ENCODE measurements at places on chromosomes 12 and 14.
A peak's percentile ranks its signal among the peaks of the same experiment; 100 is the strongest.

GRCh38 chr12:69066492-69067373 is 133.8 kb upstream of the CPM start:
- DNase-seq: no peak

DNA sequence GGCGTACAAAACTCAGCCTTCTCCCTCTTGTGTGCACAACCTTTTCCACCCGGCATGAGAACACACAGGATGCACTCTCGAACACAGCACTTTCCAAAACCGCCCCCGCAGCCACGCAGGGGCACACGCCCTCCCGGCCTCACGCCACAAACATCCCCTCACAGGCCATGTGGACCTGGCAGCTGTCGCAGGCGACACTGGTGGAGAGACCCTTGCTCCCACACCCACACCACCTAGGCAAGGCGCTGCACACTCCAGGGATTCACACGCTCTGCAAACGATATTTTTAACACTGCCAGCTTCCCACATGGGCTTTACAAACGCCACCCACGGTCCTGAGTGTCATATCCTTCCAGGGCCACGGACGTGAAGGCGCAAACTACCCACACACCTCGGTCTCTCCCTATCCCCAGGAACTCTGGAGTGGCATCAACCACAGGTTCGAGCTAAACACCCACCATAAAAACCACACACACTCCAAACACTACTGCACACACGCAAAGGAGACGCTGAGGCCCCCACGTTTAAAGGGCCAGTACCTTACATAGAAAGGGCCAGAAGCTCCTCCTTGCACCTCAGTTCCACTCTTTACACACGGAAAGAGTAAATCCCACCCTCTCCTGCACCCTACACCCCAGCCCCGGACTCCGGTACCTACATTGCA is 12.4 kb upstream of the ITGB7 start:
- peak; percentile 26 for DNase-seq

DNA sequence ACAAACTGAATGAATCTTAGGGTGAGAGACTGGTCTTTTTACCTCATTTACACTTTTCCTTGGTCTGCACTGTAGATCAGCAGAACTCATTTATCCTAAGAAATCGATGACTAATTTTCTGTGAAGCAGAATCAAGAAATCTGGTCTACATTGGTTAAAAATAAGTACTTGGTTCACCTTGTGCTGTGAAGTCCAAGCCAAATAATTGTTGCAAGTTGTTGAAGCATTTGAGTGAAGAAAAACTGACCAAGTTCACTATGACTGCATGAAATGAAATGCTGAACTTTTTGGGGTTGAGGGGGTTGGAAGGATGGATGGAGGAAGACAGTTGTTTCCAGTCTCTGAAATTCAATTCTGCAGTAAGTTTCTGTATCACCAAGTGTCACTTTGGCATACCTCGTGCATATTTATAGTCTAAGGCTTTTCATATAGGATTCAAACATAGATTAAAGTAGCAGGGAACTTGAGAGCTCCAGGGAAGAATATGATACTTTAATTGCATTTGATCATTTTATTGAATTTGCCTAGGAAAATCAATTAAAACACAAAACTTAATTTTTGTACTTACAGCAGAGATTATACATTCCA is 75.0 kb downstream of the FAR2 start:
- no peak for DNase-seq

DNA sequence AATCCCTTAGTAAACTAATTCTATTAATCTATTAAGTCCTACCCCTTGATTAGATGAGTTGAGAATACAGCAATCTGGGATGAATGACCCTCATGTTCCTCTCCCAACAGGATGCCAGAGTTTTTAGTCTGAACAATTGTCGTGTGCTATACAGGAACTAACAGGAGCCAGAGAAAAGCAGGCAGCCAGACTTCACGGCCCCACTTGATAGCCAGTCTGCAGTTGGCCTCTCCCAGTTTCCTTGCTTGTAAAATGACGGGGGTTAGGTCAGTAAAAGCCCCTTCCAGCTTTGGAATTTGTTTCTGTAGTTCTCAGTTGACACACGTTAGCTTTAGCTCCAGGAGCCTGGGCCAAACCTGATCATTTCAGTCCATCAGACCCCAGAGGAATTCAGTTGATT is 266.8 kb upstream of the FKBP4 start:
- no peak for DNase-seq

DNA sequence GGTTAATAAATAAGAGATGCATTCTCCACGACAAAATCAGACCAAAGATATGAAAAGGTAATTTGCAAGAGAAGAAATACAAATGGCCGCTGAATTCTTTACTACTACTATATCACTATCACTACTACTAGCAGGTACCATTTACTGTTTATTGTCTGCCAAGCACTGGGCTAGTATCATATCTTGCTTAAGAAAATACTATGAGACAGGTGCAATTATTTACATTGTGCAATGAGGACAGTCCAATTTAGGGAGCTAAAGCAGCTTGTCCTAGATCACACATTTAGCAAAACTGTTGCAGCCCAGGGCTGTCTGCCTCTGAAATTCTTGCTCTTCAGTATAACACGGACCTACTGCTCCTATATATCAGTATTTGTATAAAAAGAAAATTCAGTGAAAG is 52.8 kb downstream of the CRADD start:
- no peak for DNase-seq

DNA sequence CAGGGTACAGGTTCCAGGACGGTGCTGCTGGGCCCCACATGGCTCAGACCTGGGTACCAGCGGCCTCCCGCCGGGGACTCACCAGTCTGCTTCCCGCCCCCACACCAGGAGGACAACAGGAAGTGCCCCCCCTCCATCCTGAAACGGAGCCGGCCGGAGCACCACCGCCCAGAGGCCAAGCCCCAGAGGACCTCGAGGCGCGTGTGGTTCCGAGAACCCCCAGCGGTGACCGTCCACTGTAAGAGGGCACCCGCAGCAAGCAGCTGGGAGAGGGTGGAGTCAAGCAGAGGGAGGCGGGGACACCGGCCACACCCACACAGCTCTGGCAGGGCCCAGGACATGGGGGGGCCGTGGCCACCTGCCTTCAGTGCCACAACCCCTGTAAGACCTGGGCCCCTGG is 8.1 kb downstream of the C14orf180 start:
- DNase-seq: no peak

All from activated CD4-positive, CD25-positive, alpha-beta regulatory T cell treated with anti-CD3 and anti-CD28 coated beads, Interleukin-2, amount 50 U/mL, for 16 hours (primary cell).